ENCODE measurements at places on chromosomes 2 and 18.

GRCh38 chr2:64101141-64101591 lies 43.1 kb downstream of the PELI1 start:
- DNase-seq, result peak; percentile 81

DNA sequence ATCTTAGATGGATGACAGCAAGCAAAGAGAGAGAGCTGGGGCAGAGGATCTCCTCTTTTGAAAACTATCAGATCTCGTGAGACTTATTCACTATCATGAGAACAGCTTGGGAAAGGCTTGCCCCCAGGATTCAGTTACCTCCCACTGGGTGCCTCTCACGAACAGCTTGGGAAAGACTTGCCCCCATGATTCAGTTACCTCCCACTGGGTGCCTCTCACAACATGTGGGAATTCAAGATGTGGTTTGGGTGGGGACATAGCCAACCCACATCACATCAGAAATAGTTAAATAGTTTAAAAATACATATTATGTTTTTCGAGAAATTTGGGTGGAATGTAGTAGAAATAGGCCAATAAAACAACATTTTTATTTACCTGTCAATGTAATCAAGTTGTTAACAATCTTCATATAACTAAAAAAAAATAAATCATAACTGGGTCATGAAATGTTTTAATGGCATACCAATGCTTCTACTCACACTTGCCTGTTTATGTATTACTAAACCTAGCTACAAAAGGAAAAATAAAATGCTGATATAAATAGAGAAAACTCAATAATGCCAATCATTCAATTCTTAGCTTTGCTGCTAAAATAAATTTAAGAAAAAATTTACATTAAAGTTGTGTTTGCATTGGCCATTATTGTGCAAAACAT lies 608.9 kb downstream of the SUCLG1 start:
- no peak for DNase-seq

- no peak for DNase-seq
Observed at GRCh38 chr18:26051843-26052242, 38.6 kb downstream of the SS18 start.

GRCh38 chr2:202375033-202375608 lies 1.0 kb upstream of the BMPR2 start:
- peak; percentile 23 for DNase-seq

GRCh38 chr2:121884511-121884921 lies 129.1 kb downstream of the TSN start:
- no peak for DNase-seq

DNA sequence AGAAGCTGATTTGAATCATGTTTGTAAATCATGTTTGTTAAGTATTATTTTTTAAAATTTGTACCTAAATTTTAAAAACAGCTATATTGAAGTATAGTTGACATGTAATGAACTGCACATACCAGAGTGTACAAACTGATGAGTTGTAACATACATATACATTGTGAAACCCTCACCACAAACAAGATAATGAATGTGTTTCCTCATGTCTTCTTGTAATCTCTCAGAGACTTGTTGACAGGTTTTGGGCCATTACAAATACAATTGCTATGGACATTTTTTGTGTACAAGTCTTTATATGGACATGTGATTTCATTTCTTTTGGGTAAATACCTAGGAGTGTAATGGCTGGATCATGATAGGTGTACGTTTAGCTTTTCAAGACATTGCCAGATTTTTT lies 21.5 kb downstream of the WDR43 start:
- DNase-seq, result peak; percentile 11

GRCh38 chr18:12990641-12990966 lies 558 bp upstream of the CEP192 start:
- no peak for DNase-seq

GRCh38 chr18:54726143-54726542 lies 102.1 kb upstream of the RAB27B start:
- no peak for DNase-seq

GRCh38 chr2:172972005-172972619 lies 103.5 kb upstream of the MAP3K20 start:
- peak; percentile 57 for DNase-seq

DNA sequence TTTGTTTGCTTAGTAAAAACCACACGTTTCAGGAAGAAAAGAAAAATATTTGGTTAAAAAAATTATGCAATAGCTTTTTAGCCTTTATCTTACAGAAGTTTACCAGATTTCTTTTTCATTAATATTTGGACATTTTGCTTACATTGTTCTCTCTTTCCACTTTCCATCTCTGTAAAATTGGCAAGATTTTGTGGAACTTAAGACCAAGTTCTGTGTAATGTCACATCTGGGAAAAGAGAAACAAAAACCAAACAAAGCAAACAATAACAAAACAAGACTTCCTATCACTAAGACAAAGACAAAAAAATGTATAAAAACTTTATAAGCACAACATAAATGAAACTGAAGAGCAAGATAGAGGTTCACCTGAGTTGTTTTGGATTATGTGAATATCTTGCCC lies 1392.1 kb upstream of the CELF4 start:
- DNase-seq, result no peak
